Common myeloid progenitor, CD34-positive (primary cell): ENCODE measurements at places on chromosomes 5 and 9.

- no peak for DNase-seq
Observed at GRCh38 chr9:16653491-16654399, 216.7 kb downstream of the BNC2 start.

DNA sequence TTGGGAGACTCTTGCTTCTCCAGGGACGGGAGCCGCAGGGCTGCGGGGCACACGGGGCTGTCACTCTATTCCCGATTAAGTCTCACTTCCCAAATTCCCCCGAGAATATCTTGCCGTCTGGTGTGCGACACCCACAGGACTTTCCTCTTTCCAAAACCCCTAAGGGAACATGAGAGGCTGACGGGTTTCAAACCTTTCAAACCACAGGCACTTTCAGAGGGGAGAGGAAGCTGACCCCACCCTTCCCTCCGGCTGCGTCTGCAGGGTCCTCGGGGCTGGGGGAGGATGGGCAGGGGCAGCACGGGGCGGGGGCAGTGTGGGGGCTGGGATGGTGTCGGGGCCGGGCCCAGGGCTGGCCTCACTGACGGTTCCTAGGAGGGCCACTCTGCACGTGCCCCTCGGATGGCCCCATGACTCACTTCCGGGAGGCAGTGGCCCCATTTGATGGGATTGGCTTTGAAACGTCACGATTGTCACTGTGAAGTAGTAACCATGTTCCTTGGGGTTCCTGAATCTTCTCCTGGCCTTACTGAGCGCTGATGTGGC is 38.2 kb downstream of the SLC9A3 start:
- DNase-seq, result peak; percentile 41

DNA sequence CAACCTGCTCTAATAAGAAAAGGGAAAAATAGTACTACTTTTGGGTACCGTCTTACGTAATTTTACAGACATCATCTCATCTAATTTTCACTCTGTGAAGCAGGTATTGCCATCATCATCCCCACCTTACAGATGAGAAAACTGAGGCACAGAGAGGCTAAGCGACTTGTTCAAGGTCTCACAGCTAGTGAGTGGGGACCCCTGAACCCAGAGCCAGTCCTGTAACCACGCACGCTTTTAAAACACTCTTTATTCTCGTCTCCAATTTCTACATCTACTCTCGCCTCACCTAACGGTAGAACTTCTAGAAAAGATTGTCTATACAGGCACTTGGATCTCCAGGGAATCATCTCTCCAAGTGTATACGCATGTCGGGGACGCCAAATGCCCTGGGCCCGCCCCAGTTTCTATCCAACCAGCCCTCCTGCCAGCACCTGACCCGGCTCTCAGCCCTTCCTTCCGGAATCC is 1.5 kb upstream of the TRAF1 start:
- peak; percentile 42 for DNase-seq

- no peak for DNase-seq
Observed at GRCh38 chr5:10685115-10685521, 75.9 kb downstream of the DAP start.

- no peak for DNase-seq
Observed at GRCh38 chr9:127232833-127233549, 31.6 kb upstream of the GARNL3 start.

- DNase-seq, result peak; percentile 71
Observed at GRCh38 chr5:149371296-149371962, 7.7 kb downstream of the IL17B start.

- no peak for DNase-seq
Observed at GRCh38 chr5:60805463-60805862, 38.6 kb downstream of the ELOVL7 start.

GRCh38 chr9:135612437-135612836 is 26.9 kb downstream of the GLT6D1 start:
- DNase-seq, result no peak

DNA sequence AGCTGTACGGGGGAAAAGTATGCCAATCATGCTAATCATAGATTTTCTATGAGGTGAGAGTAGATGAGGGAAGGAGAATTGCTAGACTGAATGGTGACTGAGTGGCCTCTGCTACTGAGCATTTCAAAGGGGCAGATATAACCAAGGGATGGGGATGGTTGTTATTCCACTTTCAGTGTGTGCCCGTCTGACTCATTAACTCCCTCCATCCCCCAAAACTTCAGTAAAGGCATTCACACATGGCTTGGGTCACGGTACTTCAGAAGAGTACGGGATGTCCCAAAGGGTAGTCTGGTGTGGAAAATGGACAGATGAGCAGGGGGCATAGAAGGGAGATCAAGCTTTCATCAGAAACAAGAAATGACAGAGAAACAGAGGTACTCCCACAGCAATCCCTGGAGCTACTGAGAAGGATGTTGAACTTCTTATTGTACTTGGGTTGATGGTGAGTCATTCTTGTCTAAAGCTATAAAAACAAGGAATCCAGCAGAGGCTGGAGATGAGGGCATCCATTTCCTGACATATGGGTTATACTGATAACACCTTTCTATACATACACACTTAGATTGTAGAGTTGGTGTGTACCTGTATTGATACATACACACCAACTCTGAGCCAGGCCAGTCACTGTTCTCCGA is 8.9 kb upstream of the TLE4 start:
- DNase-seq, result no peak

DNA sequence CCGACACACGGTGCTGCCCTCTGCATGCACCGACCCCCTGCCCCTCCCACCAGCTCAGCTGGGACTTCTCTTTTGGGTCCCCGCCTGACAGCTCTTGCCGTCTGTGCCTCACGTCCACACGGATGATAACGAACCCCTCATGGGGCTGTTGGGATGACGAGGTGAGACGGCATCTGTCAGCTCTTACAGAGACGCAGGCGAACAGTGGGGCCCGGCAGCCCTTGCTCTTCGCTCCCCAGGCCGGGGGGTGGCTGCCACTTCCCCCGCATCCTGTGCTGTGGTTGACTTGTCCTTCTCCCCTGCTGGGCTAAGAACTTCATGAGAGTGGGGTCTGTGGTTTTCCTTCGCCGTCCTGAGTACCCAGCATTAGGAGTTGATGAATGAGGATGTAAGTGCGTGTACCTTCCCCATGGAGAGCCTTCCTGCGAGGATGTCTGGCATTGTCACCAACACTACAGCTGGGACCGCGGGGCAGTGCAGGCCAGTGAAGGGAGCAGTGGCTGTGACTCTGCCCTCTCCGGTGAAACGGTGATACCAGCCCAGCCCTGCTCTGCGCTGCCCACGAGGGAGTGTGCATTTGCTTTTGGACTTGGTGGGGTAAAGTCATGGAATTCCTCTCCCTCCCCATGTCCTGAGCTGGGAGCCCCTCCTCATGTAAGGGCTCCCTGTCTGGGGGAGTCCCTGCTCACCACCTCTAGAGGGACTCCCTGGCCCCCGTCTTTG is 23.2 kb downstream of the HK3 start:
- peak; percentile 81 for DNase-seq

DNA sequence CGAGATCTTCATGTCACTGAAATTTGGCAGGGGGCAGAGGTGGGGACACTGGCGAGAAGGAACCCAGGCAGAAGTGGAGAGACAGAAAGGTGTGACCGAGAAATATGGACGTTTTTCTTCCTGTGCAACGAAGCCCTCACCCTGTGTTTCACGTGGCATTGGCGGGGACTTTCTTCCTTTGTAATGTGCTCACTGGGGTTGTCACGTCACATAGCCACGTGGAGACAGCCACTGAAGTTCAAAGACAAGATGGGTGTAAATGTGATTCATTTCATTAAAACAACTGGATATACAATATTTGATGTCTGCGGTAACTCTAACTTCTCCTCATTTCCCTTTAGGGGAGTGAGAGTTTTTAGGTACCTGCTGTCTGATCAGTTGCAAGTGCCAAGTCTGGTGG is 225.7 kb downstream of the FSTL4 start:
- no peak for DNase-seq

DNA sequence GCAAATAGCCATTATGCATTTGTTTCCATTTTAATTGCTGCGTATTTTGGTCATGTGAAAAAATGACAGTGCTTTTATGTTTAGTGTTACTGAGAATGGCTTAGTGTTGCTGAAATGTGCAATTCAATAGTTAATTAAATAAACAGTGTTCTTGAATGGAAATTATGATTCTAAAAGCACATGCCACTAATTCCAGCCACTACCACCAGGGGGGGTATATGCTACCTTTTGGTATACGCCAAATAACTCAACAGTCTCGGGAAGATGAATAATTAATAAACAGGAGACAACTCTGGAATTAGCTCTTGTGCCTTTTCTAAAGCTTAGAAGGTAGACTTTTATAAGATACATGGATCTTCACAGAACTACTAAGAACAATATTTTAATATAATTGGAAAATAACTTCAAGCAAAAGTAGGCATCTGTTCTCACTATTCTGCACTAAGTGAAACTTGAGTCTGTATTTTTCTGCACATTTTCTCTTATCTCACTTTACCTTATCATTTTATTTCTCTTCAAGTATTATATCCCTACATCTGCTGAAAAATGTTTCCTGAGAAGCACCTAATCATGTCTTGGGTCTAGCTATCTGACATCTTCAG is 83.5 kb upstream of the MINAR2 start:
- DNase-seq, result peak; percentile 44

- no peak for DNase-seq
Observed at GRCh38 chr5:95564450-95564849, 9.5 kb downstream of the ARSK start.

GRCh38 chr5:87015901-87016300 is 251.8 kb upstream of the RASA1 start:
- peak; percentile 68 for DNase-seq

GRCh38 chr5:68225188-68225910 is 9.8 kb downstream of the PIK3R1 start:
- DNase-seq, result peak; percentile 52

- DNase-seq, result peak; percentile 96
Observed at GRCh38 chr5:37738057-37738691, 101.7 kb downstream of the GDNF start.

- DNase-seq, result no peak
Observed at GRCh38 chr9:136057236-136058081, 37.6 kb downstream of the NACC2 start.

- DNase-seq, result no peak
Observed at GRCh38 chr9:115090486-115090885, 27.5 kb downstream of the TNC start.
